ENCODE measurements at places on chromosomes 12 and 14.

DNA sequence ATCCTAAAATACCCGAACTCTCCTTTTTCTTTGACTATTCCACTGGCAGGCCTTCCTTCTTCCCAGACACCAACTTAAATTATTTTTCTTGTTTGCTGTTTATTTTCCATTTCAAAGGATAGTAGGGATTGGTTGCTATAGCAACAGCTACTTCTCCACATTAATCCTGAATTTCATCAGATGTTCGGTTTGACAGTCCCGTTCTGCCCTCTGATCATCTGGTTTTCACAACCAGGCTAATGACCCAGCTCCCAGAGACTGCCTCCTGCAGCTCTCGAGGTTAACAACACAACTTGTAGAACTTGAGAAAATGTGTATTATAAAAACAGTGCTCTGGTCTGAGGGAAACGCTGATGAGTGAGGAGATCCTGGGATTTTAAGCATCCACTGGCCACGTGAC is 45.5 kb downstream of the NUAK1 start:
- no peak for DNase-seq

DNA sequence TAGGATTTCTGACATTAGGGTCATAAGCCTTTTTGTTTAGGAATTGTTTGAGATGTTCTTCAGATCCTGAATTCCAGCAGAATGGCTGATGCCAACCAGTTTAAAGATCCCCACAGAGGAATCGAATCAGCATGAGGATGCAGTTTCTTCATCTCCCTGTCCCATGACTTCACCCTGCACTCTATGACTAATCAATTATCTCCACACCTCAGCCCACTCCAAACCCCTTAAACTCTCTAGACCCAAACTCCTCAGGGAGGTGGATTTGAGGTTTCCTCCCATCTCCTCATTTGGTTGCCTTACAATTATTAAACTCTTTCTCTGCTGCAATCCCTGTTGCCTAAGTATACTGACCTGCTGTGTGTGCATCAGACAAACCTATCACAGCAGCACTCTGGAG is 86.5 kb upstream of the CRY1 start:
- no peak for DNase-seq

- DNase-seq: no peak
Observed at GRCh38 chr14:94805680-94806288, 35.9 kb upstream of the GSC start.

GRCh38 chr14:58298477-58299400 is at the start of gene ARID4A:
TSS of gene ARID4A (plus strand) at chr14:58298555. CDS start at chr14:58299855, 1,300 bp downstream.
- DNase-seq: peak; percentile 96

DNA sequence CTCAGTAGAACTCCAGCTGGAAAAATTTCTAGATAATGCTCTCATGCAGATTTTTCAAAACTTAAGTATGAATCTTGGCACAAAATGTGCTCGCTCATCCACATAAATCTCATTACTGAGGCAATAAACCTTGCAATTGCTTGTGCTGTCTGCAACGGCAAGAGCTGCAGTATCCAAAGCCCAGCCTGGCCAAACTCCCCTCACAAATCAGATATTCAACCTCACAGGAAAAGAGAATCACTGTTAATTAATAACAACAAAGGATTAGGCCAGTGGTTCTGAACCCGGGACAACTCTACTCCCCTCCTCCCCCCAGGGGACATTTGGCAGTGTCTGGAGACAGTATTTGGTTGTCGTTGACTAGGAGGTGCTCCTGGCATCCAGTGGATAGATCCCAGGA is 19.2 kb upstream of the CORO1C start:
- peak; percentile 31 for DNase-seq

GRCh38 chr14:44567997-44568396 is 60.9 kb upstream of the FSCB start:
- DNase-seq: no peak

- DNase-seq: no peak
Observed at GRCh38 chr14:68464711-68465110, 328.2 kb downstream of the ZFP36L1 start.

GRCh38 chr12:2288875-2289274 is 236.1 kb downstream of the CACNA1C start:
- no peak for DNase-seq

- DNase-seq: no peak
Observed at GRCh38 chr12:15863984-15864383, 18.2 kb upstream of the STRAP start.

DNA sequence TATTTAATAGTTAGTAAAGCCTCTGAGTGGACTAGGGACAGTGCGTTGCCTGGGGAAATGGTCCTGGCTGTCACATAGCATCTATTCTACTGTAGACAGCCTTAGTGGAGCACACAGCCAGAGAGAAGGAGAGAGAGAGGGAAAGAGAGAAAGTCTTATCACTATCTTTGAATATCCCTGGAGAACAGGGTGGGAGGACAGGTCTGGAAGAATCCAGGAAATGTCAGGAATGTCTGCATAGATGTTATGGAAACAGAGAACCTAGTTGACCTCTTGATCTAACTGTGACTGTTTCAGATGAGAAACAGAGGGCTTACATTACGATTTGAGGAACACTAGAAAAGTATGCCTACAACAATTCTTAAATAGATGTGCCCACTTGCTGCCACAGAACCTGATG is 92.8 kb downstream of the SLC15A5 start:
- DNase-seq: no peak

DNA sequence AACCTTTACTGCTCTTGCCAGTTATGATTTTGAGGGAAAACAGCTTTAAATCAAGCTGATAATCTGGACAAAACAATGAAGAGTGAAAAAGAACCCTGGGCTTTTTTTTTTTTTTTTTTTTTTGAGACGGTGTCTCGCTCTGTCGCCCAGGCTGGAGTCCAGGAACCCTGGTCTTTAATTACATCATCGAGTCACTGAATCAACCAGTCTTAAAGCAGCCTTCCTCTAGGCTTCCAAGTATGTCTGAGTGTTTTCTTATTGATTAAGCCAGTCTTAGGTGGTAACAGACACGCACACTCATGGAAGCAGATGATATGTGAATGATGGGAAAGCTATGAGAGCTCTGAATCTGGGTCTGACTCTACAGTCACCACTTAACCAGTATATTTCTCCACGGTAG is 5.9 kb upstream of the VCPKMT start:
- DNase-seq: no peak

DNA sequence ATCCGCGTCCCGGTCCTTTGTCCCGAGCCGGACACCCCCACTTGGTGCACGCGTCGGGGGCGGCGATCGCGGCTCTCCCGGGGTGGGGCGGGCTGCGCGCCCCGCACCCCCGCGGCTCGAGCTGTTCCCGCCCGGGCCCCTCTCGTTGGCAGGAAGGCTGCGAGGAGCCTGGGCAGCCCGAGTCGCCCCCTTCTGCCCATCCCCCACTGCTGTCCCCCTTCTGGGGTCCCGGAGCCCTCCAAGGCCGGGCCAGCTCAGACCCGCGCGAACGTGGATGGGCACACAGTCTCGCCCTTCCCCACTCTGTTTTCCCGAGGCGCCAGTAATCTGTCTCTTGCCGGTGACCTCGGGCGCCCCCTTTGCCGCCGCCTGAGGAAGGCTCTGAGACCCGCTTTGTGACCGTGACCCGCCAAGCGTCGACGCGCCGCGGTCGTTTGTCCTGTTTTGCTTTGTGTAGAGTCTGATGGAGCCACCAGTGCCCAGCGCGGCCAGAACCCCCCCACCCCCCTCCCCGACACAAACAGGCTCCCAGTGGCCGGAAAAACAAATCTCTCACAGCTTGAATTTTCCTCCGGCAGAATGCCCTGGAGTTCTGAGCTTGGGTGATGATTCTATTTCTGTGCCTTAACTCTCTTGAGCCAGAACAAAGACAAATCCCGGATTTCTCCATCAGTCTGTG is 610 bp downstream of the C14orf132 start:
- DNase-seq: peak; percentile 77

DNA sequence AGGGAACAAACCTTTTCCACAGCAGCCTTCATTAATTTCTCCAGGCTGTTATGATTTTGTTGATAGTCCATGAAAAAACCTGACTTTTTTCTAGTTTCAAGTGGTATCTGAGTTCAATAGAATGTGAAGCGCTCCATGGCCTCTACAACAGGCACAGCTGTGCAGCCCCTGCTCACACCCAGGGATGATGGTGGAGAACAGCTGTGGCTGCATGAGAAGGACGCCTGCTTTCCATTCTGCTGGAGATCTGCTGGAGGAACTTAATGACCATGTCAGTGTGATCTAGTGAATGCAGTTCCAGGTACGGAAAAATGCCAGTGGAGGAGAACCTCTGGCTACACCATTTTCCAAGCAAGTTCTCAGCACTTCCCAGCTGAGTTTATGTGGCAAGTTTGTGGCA is 80.6 kb downstream of the PIWIL1 start:
- DNase-seq: no peak

Data from right kidney (tissue), 9 donors.